Caco-2 (cell line): ENCODE measurements at places on chromosomes 3 and 15.

- no peak for DNase-seq
Observed at GRCh38 chr3:100852840-100853239, 140.4 kb downstream of the ABI3BP start.

- DNase-seq, result no peak
Observed at GRCh38 chr3:86867982-86868381, 123.0 kb downstream of the VGLL3 start.

GRCh38 chr3:197024881-197025735 is 4.5 kb downstream of the MELTF start:
- DNase-seq, result no peak

DNA sequence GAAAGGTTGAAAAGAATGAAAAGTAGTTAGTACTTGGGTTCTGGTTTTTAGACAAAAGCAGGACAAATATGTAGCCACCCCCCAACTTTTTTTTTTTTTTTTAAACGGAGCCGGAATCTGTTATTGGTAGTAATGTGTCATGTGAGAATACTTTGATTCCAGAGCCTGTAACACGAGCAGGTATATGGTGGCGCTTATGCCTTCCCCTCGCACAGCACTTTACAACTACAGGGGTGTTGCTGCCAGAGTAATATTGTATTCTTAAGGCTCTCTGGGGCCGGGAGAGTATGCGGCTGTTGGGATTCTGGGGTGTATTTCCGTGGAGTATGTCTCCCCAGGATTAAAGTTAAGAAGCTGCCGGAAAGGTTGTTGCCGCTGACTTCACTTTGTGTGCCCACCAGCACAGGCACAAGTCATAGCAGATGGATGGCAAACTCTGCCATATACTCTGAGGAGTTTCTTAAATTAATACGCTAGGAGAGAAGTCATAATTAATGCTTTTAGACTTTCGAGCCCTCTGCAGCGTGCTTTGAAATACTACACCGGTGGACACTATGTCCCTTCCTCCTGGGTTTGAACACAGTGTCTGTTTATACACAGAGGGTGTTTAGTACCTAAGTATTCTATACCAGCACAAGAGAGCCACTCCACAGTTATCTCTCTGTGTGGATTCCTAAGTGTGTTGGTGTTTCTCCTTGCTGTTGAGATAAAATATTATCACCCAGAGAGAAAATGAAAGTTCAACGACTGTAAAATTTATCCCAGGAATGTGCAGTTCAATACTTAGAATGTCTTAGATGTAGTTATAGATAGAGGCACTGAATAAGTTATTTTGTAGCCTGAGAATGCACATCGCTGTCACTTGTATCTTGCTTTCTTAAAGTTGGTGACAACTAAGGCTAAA is 1.4 kb downstream of the MBNL1 start:
- DNase-seq, result peak; percentile 21

DNA sequence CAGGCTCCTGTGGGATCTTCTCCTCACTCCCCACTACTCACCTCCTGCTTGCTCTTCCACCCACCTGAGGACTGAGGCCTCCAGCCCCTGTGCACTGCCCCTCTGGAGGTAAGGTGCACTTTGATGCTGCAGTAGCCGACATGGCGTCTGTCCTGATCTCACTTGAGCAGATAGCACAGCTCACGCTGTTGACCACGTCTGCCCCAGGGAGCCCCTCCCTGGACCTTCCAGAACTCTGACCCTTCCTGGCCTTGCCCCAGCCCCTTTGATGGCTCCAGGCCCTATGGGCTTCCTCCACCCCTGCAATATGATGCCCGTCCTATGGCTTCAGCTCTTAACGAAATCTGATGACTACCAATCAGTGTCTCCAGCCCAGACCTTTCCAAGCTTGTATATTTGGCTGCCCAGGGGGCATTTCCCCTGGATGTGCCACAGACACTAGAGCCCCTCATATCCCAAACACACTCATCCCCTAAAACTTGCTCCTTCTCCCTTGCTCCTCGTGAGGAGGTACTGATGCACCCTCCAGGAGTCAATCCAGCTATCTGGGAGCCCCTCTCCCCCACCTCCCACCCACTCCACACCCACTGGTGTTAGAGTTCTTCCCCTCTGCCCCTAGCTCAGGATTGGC is 27.1 kb downstream of the KY start:
- no peak for DNase-seq

GRCh38 chr3:107910713-107911259 is 180.0 kb downstream of the CD47 start:
- DNase-seq, result no peak
